Vagina (tissue), 2 donors: ENCODE measurements at places on chromosomes 6 and 20.

- no peak for DNase-seq
Measured at GRCh38 chr6:33904050-33904746, 100.4 kb upstream of the MLN start.

DNA sequence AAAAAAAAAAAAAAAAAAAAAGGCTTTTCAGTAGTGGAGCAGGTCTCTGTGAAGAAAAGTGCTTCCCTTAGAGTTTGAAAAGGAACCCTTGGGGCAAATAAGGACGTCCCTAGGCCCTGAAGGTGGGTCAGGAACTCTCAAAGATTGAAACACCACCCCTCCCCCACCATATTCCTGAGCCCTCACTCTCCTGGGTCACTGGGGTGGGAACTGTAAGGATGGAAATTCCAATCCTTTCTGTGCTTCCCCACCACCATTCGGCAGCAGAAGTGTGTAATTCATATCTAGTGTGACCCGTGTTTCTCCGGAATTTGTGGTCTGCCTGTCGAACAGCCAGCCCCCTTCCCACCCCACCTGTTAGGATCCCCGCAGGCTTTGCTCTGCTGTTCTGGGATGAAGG is 12.3 kb downstream of the CDYL start:
- DNase-seq = no peak

- DNase-seq = no peak
Measured at GRCh38 chr6:114735025-114735735, 392.4 kb upstream of the HS3ST5 start.

GRCh38 chr20:20548527-20549266 is 163.7 kb downstream of the RALGAPA2 start:
- DNase-seq = no peak

DNA sequence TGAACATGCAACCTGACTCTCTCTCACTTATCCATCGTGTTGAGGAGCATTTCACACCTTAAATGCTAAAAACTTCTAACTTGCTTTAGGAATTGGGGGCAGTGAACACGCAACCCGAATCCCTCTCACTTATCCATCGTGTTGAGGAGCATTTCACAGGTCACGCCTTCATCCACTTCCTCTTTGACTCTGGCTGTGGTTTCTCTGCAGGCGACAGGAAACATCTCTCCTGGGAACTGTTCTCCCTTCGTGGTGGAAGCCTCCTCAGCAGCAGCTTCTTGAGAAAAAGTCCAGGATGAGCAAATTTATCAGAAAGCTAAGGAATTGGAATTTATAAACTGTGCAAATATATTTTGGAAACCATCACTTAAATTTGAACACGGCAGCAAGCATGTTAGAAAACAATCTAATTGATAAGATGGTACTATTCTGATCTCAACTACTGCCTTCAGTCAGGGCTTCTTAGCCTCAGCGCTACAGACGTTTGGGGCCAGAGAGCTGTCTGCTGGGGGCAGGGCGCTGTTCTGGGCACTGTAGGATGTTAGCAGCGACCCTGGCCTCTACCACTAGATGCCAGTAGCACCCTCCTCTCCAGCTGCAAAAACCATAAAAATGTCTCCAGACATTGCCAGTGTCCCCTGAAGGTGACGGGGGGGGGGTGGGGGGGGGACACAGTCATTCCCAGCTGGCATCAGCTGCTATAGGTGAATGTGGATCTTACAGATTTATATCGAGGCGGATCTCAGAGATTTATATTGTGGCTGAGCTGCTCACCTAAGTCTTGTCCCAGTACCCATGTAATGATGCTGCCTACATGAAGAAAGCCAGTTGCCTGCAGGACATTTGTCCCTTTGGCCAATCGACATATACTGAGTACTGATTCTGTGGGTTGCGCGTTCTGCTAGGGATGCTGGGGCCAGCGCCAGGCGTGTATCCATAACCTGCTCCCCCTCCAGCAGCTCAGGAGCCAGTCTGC is 26.2 kb downstream of the CTCFL start:
- DNase-seq = no peak
